Activated T-helper 17 cell treated with anti-CD3 and anti-CD28 coated beads, Interleukin-2, amount 50 U/mL, for 72 hours (primary cell): ENCODE measurements at places on chromosomes 7 and 10.

DNA sequence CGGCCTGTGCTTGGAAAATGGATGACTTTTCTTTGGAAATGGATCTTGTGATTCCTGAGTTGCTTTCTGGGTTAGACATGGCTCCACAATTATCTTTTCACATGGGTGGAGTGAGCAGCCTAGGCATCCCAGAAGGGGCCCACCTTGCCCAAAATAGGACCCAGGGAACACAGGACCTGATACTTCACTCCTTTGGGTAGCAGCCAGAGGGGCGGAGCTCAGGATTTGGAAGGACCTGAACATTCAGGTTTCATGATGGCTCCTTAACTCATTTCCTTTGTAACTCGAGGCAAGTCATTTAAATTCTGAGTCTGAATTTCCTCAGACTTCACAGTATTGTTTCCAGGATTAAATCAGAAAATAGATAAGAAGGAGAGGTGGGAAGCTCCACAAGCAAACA is 178.3 kb upstream of the ZMIZ1 start:
- ATAC-seq = no peak

DNA sequence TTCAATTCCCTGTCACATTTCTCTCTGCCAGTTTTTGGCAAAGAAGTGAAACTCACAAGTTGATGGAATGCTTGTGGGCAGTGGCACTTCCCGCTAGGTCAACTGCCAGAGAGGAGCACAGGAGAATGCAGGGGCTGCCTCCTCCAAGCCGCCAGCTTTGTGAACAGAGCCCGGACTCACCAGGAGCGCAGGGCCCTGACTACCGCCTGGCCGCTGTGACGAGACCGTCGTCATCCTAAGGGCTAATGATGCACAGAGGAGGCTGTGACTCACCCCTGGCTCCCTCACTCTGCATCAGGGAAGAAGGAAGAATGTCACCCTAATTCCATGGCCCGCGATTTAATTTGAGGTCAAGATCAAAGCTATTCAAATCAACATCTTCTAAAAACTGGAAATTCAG is 123.9 kb downstream of the TAX1BP1 start:
- no peak for ATAC-seq

GRCh38 chr10:42998481-42999384 is 78.1 kb upstream of the RET start:
- no peak for ATAC-seq

DNA sequence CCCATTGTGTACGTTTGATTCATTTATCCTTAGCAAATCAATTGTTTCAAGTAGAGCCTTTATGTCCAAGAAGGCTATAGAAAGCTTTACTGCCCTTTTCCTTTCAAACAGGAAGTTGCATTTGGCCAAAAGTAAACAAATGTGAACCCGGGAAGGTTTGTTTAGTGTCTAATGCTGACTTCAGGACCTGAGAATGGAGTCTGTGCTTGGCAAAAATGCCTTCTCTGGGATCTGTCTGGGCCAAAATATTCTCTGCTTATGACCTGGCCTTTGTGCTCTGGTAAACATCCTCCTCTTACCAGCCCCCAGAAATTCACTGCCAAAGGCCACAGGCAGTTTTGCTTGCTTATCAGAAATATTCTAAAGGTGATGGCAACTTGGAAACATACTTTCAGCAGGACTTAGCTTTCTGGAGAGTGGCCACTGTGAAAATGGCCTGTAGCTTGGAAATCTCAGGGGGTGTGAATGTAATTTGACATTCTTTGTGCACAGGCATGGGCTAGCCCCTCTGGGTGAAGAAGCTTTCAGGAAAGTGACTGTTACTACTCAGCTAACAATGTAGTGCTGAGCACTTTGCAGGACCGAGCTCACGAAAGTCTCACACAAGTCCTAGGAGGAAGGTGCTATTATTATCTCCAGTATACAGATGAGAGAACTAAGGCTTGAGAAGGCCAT is 199.5 kb downstream of the PTEN start:
- ATAC-seq = no peak

DNA sequence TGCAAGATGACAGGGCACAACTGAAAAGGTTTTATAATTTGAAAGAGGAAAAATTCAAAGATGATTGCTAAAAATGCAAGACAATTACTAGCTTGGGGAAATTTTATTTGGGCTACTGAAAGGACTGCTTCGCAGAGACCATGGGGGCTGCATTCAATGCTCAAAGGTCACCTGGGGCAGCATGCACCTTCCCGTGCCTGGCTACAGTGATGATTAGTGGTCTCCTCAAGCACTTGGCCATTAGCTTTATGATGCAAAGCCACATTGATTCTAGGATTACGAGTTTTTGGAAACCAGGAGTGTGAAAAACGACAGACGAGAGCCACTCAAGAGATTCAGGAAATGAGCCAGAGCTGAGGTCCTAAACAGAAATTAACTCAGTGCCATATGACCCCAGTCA is 764.6 kb downstream of the PHTF2 start:
- ATAC-seq = no peak

GRCh38 chr7:107396990-107397389 is 72.9 kb upstream of the GPR22 start:
- ATAC-seq = peak; percentile 21

DNA sequence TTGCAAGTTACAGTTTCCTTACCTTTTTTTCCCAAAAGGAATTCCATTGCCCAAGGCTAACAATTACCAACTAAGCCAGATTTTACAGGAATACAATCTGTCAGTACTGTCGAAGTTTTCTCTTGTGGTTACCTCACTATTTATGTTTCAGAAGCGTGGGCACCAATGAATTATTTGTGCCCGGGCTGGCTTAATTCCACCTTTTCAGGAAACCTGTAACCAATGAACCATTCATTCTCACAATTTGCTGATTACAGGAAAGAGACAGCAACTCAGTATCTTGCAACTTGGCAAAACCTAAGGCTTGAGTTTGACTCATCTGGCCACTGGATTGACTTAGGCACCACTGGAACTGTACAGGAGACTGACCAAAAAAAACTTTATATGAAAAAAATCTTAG is 485.6 kb downstream of the INHBA start:
- ATAC-seq = no peak

- ATAC-seq = no peak
Measured at GRCh38 chr7:139991269-139991666, 71.5 kb downstream of the PARP12 start.

DNA sequence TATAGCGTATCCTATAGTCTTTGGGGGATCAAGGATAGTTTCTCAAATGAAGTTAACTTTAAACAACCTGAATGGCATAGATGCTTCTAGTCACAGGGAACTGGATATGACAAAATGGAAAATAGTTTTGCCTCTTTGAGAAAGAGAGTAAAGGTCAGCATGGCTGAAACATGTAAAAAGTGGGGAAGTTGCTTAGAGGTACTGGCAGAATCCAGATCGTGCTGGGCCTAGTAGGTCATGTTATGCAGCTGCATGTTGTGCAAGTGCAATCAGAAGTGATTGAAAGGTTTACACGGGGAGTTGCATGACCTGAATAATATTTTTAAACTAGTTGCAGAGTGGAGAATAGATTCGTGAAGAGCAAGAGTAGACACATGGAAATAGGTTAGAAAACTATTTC is 201.1 kb upstream of the HDAC9 start:
- no peak for ATAC-seq

DNA sequence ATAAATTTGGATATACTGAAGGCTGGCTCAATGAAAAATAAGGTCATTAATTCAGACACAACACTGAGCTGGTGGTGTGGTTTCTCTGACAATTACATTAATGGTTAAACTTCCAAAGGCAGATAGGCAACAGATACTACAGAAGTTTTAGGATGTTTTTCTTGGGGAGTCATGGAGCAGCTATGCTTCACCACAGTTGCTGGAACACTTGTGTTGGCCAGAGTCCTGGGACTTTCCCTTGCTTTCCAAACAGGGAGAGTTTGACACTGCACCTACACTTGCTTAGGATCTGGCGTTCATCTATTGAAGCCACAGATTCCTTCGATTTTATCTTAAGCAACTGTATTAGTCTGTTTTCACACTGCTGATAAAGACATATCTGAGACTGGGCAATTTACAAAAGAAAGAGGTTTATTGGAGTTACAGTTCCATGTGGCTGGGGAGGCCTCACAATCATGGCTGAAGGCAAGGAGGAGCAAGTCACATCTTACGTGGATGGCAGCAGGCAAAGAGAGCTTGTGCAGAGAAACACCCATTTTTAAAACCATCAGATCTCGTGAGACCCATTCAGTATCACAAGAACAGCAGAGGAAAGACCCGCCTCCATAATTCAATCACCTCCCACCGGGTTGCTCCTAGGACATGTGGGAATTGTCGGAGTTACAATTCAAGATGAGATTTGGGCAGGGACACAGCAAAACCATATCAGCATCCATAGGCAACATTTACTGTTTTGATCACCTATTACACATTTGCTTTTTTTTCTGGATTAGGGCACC is 27.8 kb upstream of the TMEM178B start:
- no peak for ATAC-seq

- no peak for ATAC-seq
Measured at GRCh38 chr10:124572751-124573150, 111.1 kb downstream of the LHPP start.

DNA sequence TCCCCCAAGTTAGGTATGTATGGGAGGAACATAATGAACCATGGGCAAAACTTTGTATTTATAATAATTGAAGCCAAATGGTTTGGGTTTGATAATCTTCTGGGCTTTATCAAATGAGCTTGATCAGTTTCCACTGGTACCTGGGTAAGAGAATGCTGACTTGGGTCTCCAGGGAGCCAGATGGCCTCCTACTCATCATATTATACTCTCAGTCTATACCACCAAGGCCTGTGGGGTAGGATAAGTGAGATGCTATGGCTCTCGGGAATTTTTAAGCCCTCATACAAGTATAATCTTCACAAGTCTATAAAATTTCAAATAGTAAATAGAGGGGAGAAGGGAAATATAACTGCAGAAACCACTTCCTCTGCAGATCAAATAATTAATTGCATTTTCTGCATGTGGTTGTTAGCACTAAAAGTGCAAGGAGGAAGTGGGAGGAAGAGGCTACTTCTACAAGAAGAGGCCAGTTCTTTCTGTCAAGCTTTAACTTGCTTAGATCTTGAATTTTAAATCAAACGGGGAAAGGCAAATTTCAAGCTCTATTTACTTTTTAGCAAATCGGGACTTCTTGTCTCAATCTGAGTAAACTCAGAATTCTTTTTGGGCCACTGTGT is 349.0 kb downstream of the SORCS1 start:
- ATAC-seq = no peak

DNA sequence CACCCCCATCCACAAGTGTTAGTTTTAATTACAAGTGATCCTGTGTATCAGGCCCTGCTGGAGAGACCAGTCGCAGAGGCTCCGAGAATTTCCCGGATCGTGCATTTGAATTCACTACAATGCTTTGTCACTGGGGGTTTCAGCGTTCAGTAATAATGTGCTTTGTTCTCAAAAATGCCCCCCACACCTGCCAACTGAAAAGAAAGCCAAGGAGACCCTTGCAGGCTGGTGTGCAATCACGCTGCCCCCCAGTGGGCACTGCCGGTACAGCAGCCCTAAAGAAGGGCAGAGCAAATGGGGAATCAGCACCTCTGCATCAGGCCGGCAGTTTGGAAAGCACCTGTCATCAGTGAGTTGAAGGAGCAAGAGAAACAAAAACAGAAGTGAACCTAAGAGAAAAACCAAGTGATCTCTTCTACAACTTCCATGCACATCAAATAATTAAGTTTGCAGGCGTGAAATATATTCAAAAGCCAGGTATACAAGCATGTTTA is 177.6 kb downstream of the PARD3 start:
- ATAC-seq = peak; percentile 61

GRCh38 chr7:85185424-85186082 is 1.3 kb downstream of the SEMA3D start:
- no peak for ATAC-seq

DNA sequence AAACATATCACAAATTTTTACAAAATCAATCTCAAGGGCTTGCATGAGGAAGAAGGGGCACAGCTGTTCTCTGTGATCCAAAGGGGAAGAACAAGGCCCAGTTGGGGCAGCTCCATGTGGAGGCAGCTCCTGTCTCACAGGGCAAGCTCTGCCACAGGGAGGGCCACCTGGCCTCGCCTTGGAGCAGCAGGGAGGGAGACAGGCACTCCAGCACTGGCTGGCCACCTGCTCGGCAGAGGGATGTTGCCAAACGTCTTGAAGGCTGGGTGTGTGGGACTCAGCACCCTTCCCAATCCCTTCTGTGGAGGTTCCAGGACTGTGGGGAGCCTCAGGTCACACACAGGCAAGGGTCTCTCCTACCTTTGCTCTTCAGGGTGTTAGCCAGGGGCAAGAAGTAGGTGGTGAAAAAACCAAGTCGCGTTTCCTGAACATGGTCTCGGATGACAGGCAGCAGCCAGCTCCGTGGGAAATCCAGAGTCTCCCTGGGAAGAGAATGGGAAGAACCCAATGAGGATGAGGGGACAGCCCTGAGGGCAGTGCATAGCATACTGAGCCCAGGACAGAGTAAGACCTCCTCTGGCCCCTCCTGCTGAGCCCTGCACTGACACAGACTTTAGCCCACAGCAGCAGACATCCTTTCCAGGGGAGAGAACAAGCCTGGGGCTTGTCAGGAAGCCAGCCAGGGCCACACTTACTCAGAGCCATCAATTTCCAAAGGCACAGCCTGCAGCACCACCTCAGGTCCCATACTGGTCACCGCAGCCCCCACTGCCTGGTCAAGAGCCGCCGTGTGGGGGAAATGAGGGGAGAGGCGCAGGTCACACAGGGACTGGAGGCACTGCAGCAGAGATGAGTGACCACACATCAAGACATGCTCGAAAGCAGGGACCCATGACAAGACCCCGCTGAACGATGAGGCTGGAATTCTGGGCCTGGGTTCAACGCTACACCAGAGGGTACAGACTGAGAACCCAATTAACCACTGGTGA is 21.9 kb downstream of the RRP12 start:
- ATAC-seq = no peak

DNA sequence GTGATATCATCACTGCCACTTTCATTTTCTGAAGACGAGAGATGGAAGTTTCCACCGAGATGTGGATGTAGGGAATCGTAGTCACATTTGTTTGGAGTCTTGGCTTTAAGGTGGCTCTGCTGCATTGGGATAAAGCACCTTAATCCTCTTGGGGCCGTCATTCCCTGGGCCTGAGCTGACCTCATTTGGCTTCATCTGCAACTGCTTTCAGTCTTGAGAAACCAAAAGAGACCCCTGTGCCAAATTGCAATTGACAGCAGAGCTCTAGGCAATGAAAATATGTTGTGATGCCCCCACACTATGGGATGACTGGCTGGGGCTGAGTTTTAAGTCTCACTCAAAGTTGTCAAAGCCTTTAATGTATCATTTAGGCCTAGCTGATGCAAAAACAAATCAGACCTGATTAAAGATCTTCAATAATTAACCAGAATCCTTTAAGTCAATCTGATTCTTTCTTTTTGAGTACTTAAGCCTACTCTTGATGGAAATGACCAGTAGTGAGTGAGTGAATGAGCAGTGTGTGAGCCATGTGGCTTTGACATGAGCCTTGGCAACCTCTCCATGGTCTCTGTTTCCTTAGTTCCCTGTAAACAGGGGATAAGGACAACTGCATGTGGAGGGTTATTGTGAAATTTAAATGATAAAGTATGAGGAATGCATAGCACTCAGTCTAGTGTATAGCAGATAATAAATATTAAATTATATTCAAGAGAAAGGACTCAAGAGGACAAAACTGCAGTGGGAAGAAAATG is 155.0 kb downstream of the BMPER start:
- ATAC-seq = no peak
